ENCODE measurements at places on chromosomes 3 and 15.

- peak; percentile 72 for DNase-seq
Measured at GRCh38 chr15:25437777-25438600, 835 bp downstream of the UBE3A start.

DNA sequence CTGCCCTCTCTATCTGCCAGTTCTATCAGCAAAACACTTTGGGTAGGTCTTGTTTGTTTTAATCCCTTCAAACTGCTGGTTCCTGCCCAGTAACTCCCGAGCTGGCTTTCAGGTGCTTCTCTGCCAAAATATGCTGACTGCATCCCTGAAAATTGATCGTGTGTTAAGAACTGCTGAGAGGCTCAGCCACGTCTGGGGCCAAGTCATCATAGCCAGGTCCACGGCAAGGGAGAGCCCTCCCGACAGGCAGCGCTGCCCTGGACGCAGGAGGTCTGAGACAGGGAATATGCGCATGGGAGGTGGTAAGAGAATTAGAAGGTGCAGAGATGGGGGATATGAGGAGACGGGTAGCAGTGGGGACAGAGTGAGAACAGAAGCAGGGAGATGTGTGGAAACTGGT lies 179.7 kb upstream of the TOPAZ1 start:
- DNase-seq = no peak

DNA sequence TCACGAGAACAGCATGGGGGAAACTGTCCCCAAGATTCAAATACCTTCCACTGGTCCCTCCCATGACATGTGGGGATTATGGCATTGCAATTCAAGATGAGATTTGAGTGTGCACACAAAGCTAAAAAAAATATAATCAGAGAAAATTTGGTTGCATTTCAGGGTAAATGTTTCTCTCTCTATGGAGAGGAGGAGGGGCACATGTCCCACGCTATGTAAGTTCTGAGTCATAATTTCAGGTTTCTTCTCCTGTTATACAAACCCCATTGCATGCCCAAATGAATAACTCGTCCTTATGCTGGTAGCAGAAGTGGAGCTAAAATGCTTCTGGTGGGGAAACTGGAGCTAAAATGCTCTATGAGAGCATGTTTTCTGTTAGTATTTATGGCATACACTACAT lies 209.7 kb upstream of the DCBLD2 start:
- DNase-seq = no peak

- peak; percentile 12 for DNase-seq
Measured at GRCh38 chr3:59277816-59278215, 228.0 kb upstream of the CFAP20DC start.

GRCh38 chr15:64947211-64947610 lies 35.5 kb downstream of the ANKDD1A start:
- DNase-seq = no peak

DNA sequence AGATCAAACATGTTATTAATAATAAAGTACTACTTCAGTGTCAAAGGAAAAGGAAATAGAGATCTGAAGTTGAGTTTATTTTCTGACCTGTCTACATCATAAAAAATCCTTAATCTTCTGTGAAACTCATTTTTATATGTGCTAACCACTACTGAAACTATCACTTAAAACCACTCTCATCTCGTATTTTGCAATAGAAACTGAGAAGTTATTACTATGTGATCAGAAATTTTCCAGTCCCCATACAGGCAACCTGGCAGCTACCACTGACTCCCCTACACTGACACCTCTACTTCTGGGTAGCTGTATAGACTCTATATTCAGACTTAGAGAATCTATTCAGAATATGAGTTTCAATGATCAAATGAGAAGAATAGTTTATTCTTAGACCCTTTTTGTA lies 8.3 kb downstream of the HDGFL3 start:
- no peak for DNase-seq

GRCh38 chr15:46607077-46607476 lies 972.2 kb downstream of the SQOR start:
- no peak for DNase-seq

- no peak for DNase-seq
Measured at GRCh38 chr3:9791790-9792404, 376 bp downstream of the TADA3 start.

Measured in inflammatory macrophage treated with lipopolysaccharide for 4 hours (primary cell).